ENCODE measurements at places on chromosomes 4 and X.

DNA sequence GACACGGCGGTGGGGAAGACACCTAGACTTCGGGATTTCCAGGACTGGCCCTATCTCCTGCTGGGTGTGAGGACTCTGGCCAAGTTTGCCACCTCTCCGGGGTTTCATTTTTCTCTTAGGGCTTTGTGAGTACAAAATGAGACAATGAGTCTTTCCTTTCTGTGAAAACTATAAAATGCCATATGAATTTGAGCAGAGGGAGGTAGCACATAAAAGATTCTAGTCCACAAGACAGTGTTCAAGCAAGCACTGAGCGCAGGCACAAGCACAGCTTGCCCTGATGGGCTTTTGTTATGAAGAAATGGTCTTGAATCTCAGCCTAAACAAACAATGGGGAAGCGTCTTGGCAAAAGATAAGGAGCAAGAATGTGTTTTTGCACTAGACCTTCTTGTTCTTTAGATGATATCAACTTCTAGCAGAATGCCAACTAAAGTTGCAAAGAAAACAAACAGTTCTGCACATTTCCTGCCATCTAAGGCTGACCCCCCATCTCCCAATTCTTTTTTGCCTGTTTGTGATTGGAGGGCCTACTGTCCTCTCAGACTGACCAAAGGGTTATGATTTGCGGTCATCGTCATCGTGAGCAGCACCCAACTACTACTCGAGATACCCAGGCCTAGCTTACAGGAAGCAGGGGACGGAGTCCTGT is 73.0 kb upstream of the ZNF518B start:
- DNase-seq, result no peak

- DNase-seq, result no peak
These were observed 1046.5 kb downstream of the FAT4 start for GRCh38 chr4:126361287-126361686.

- DNase-seq, result peak; percentile 11
These were observed 1.7 kb downstream of the FRAS1 start for GRCh38 chr4:78058591-78059523.

- no peak for DNase-seq
These were observed 20.8 kb upstream of the SMIM9 start for GRCh38 chrX:154855256-154855655.

GRCh38 chr4:876780-877179 is 50.9 kb upstream of the CPLX1 start:
- DNase-seq, result no peak

DNA sequence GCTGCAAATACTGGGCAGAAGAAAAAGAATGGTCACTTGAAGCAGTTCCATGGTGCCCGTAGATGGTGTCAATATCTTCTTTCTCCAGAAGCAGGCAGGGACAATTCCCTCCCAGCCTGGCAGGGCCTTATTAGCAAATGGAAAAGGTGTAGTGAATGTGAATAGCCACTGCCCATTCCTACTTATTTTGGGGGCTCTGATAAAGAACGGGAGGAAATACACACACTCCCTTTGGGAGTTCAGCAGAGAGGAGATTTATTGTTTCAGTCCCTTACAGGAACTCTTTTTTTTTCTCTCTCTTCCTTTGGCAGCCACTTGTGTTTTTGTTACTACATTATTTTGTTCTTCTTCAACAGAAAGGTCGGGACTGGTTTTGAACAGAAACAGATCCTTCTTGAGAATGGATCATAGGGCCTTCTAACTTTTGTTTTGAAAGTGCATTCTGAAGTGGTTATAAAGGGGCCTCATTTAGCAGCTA is at the start of gene EMCN:
Gene EMCN (minus strand): TSS at position 159 of the 478 bp plus-strand sequence. CDS start 108 bp downstream, at position 51.
- DNase-seq, result no peak

GRCh38 chr4:183968502-183968901 is 63.4 kb downstream of the STOX2 start:
- DNase-seq, result no peak

DNA sequence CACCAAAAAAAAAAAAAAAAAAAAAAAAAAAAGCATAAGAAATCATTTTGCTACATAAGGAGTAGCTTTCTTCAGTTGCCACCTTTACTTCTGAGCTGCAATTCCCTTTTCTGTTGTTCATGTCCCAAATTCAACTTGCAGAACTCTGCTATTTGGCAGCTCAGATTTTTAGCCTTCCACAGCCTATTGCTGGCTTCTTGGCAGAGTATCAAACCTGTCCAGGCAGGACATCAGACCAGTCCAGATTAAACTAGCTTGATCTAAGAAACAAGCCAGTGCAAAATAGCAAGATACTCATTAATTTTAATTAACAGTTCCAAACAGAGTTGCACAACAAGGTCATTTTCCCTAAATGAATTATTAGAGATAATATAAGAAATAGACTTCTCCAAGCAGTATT is 123.6 kb upstream of the NR3C2 start:
- DNase-seq, result peak; percentile 2

- DNase-seq, result no peak
These were observed 148.1 kb downstream of the PLS3 start for GRCh38 chrX:115709039-115709438.

All from C1 segment of cervical spinal cord (tissue), 14 donors.